Cortex of kidney (tissue), 1 donor: ENCODE measurements at places on chromosomes 2 and 18.

GRCh38 chr2:148974095-148974494 lies 64.4 kb upstream of the LYPD6B start:
- no peak for DNase-seq

- DNase-seq, result no peak
Measured at GRCh38 chr2:26429779-26430578, 28.3 kb downstream of the DRC1 start.

DNA sequence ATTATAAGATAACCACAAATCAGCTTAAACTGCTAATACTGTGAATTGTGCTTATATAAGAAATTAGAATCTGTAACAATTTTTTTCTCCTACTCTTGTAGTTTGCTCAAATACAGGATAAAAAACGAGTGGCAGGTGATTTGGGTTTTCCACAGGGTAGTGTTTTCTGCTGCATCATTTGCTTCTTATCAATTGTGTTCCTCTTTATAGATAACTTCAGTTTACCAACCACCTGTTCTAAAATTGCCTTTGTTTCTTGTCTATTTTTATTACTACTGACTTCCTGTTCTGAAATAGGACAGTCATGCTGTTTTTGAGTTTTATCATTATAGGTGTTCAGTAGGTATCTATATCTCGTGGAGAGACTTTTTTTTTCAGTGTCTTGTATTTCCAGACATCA lies 56.9 kb downstream of the MFSD6 start:
- DNase-seq, result no peak

- DNase-seq, result no peak
Measured at GRCh38 chr2:56753182-56753581, 569.4 kb downstream of the CCDC85A start.

- no peak for DNase-seq
Measured at GRCh38 chr2:122236152-122236874, 480.9 kb downstream of the TSN start.

DNA sequence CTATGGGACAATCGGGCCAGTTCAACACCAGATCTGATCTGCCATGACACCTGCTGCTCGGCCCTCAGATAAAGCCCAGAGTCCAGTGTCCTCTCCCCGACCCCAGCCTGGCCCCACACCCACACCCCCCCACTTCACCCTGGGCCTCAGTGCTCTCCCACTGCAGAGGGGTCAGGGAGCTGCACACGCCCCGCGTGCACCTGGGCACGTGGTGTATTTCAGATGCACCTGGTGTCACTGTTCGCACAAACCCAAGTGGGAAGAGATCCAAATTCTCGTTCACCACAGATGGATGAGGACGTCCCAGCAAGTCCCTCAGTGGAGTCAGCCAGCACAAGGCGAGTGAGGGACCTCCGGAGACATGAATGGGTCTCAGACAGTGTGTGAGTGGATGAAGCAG lies 161.3 kb downstream of the RTP5 start:
- DNase-seq, result no peak

- DNase-seq, result no peak
Measured at GRCh38 chr2:235171550-235172031, 219.8 kb downstream of the SH3BP4 start.

DNA sequence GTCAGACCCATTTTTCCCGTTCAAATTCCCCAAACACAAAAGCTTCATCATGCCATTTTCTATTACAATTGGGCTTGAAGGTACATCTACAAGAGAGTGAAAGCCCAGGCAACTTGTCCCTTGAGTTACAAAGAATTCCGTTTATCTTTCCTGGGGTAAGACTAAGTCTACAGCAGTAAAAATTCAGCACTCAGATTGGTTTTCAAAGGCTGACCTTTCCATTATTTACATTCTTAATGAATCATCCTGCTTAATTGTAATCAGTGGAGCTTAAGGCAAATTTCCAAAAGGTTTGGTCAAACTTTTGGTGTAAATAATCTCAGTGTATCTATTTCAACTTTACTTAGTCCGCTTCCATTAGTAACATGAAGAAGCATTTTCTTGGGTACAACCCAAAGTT lies 33.4 kb upstream of the ST3GAL5 start:
- DNase-seq, result no peak

- DNase-seq, result no peak
Measured at GRCh38 chr18:9715088-9715343, 6.9 kb downstream of the RAB31 start.

GRCh38 chr18:42176599-42176998 lies 221.6 kb downstream of the PIK3C3 start:
- no peak for DNase-seq

- no peak for DNase-seq
Measured at GRCh38 chr2:191710411-191710900, 32.5 kb downstream of the NABP1 start.

DNA sequence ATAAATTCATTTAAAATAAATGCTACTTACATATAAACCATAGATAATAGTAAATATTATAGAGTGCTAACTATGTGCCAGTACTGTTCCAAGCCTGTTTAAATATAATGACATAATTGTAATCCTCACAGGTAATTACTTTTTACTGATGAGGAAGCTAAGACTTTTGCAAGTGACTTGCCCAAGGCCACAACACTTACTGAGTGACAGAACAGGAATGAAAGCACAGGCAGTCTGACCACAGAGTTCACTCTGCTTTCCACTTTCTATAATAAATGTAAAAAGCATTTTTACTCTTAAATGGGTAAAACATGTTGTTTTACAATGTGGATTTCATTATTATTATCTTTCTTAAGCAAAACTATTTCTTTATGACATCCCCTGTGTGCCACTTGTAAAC lies 537.8 kb upstream of the SLC39A10 start:
- DNase-seq, result no peak

DNA sequence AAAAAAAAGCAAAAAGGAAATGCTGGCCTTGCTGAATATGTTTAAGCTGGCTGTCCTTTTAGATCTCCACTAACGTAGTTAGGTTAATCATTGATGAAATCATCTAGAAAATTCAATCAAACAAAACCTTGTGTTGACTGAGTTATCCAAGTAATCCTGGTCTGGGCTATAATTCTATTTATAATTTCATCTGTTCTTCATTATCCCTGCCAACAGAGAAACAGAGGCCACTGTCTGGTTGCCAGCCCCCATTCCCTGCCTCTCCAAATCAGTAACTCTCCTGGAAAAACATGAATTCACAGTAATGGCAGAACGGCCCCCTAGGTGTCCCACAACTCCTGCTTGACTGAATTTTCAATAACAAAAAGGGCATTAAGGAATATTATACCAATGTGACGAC lies 24.6 kb downstream of the DOCK10 start:
- DNase-seq, result no peak

DNA sequence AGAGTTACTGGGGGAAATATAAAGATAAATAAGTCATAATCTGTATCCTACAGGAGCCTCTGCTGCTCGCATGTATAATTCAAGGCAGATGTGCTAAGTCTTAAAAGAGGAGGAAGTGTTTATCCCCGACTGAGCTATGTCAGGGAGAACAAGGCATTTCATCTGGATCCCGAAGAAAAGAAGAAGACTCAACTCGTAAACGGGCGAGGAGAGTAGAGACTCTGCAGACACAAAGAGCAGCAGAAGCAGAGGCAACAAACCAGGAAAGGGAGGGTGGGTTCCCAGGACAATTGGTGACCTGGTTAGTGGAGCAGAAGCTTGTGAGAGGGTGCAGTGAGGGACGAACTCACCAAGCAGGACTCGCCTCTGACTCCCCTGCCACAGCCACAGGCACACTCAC lies 368.6 kb downstream of the EIPR1 start:
- DNase-seq, result no peak

DNA sequence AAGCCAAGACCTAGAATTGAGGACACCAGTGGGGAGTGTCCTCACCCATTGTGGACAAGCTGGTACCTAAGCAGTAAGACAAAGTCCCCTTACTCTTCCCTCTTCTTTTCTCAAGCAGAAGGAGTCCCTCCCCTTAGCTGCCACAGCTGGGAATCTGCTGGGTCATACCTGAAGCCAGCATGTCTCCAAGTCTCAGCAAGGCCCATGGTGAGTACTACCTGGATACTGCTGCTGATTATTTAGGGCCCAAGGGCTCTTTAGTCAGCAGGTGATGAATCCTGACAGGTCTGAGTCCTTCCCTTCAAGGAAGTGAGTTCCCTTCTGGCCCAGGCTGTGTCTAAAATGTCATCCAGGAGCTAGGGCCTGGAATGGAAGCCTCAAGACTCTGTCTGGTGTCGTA lies 198.6 kb upstream of the STK17B start:
- no peak for DNase-seq

- no peak for DNase-seq
Measured at GRCh38 chr2:2027271-2027670, 283.0 kb upstream of the PXDN start.

DNA sequence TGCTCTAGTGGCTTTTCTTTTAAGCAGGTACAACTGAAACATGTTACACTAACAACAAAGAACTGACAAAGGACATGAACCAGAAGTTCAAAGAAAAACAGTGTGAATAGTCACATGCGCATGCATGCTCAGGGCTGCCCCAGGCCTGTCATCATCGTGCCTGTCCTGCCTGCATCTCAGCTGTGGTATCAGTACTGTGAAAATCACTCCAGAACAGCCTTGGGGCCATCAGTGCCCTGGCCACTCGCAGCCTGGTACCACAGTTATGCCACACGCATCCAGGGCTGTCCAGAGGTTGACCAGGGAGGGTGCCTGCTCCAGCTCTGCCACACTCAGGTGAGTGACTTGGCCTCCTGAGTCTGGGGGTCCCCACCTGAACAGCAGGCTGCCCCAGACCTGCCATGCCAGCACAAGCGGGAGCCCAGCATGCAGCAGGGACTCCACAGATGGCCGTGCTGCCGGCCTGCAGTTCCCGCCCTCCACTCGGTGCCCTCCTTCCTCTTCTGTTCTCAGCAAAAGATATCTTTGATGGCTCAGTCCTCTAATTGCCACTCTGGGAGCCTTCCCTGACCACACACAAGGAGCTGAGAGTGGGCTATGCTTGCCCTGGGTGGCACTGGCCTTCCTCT lies 12.3 kb downstream of the LIMS2 start:
- no peak for DNase-seq

DNA sequence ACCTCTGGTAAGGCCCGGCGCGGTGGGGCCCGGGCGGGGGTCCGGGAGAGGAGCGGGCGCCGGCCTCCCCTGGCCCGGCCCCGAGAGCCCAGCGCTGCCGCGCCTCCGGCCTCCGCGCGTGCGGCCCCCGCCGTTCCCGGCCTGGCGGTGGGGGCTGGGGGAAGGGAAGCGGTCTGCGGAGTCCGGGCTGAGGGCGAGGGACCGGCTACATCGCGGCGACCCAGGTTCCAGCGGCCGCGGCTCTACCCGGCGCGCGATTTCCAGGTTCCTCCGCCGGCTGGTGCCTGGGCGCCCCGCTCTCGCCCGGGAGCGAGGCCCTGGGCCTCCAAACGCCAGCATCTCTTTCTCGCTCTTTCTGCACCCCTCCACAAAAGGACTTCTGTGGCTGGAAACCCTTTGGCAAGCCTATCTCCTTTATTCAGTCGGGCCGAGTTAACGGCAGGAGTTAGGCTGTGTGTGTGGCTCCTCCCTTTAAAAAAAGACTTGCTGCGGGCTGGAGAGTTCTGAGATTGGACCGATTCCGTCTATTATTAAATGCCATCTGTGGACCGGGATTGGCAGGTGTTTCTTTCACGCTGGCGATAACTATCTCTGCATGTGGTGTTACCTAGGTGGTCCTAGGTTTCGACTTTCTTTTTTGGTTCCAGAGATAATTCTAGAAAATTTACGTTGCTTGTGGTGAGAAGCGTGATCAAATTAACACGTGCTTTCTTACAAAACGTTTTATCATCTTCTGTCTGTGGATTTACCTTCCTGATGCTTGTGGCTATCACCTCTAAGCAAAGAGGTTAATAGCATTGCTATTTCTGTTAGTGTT lies 592 bp downstream of the ME2 start:
- DNase-seq, result no peak

- no peak for DNase-seq
Measured at GRCh38 chr2:119794237-119794636, 34.5 kb downstream of the PTPN4 start.

- no peak for DNase-seq
Measured at GRCh38 chr2:119227346-119227745, 3.7 kb downstream of the STEAP3 start.

DNA sequence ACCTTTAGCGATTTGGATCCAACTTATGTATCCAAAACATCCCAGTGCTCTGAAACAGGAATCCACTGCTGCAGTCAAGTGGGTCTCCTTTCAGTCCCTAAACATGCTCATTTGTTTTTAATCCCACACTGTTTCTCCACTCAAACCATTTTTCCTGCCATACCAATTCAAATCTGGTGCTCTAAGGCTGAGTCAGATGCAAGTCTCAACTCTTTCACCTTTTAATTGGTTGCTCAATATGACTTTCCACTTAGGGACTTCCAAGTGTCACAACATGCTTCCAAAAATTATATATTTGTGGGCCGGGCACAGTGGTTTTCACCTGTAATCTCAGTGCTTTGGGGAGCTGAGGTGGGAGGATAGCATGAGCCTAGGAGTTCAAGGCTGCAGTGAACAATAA lies 113.4 kb upstream of the TANK start:
- DNase-seq, result no peak

DNA sequence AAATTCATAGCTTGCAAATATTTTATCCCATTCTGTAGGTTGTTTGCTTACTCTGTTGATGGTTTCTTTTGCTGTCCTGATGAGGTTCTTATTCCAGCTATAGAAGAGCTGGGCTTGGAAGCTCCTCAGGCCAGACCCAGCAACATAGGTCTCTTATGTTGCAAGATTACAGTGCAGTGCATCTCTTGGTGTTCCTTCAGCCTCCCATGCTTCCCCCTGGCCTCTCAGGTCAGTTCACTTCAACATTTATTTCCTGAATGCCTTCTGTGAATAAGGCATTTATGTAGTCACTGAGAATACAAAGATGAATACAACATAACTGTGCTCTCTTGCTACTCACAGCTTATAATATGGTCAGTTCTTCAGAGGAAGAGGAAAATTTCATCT lies 179.0 kb upstream of the SLC39A10 start:
- no peak for DNase-seq

- no peak for DNase-seq
Measured at GRCh38 chr2:144383571-144384100, 136.3 kb downstream of the ZEB2 start.

- no peak for DNase-seq
Measured at GRCh38 chr2:120857422-120857821, 121.8 kb downstream of the GLI2 start.

DNA sequence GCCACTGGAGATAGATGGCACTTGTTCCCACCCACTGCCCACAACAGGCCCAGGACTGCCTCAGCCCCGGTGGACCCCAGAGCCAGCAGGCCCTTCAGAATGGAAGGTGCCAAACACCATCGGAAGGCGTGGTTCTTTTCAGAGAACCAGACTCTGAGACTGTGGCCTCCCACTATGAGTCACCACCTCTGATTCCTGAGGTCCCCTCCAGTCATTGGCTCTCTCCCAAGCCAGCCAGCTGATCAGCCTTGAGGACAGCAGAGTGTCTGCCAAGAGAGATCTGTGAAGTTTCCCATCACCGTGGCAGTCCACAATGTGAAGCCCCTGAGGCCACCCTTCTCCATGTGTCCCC lies 10.4 kb upstream of the MAP3K2 start:
- no peak for DNase-seq

GRCh38 chr2:38268691-38269327 lies 108.3 kb downstream of the ATL2 start:
- DNase-seq, result no peak

- no peak for DNase-seq
Measured at GRCh38 chr18:53909668-53910067, 314.8 kb downstream of the MBD2 start.

- no peak for DNase-seq
Measured at GRCh38 chr2:8524823-8525222, 157.0 kb upstream of the ID2 start.
